Hindlimb muscle (tissue), 1 donor: ENCODE measurements at places on chromosomes 5 and 9. TPM values are rescaled to one million over a fixed set of nuclear protein-coding genes. Genes with fewer than 3 reads are reported as not detected.

DNA sequence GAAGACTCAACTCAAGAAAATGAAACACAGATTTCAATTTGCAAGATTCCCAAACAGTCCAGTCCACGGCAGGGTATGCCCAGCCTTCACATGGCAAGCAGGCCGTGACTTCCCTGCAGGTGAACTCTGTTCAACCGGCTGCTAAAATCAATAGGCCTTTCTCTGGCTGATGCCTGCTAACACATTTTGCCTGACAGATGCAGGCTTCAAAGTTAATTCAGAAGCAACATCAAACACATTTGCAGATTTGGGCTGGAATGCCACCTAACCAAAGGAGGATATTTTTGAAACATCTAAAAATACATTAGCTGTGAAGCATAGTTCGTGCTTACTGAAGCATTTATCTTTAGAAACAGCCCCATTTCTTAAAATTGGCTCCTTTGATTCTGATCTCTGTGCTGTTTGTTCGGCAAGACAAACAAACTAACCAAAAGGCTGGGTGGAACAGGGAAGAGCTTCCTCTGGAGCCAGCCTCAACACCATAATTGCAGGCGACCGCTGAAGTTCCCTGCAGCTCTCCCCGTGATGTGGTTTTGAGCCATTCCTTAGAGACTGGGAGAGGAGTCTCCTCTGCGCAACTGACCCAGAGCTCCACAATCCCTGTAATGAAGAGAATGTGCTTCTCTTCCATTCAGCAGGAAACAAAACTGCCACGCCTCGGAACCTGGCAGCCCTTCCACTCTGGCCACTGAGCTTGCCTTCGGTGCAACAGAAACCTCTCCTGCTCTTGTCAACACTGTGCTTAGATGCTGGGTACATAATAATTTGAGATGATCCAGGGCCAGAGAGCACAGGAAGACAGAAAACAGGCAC lies 126.5 kb downstream of the MYO10 start:
- peak; percentile 29 for DNase-seq

DNA sequence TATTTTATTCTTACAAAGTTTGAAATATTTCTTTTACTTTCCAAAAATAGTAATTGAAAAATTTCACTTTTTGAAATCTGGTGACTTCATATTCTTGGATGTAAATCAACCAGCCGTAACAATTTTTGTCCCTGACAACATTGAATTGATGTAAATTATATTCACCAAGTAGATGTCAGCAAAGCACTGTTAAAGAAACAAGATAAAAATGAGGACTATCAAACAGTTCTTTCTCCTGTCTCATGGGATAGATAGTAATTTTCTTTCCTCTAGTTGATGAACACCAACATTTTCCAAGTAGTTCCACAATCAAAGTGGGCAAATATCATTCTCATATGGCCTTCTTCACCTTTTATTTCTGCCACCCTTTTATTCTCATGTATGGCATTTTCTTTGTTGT lies 1461.9 kb downstream of the MAT2B start:
- no peak for DNase-seq

- DNase-seq: no peak
Observed at GRCh38 chr9:86783884-86784283, 163.4 kb downstream of the GAS1 start.

GRCh38 chr9:114335745-114336144 lies 6.1 kb downstream of the ORM2 start:
- no peak for DNase-seq

GRCh38 chr9:35674025-35674361 lies 265 bp downstream of the CA9 start:
- no peak for DNase-seq

PDLIM4 gene
- polyA plus RNA-seq: 51.7 TPM

- DNase-seq: no peak
Observed at GRCh38 chr9:111917201-111917600, 20.6 kb downstream of the UGCG start.

DNA sequence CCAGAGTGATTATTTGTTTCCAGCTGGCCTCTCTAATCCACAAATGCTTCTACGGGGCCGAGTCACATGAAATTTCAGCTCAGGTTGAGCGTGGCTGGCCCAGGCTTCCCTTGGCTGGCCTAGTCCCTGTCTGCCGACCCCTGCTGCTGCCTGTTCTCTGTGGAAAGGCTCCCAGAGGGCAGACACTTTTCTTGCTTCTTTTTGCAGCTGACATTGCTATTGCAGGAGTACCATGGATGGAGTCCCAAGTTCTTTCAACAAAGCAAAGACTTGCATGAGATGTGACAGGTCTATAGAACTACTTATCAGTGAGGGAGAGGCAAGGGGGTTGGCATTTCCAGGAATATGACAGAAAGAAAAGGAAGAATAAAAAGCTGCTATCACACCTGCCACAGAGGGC lies 287.4 kb upstream of the ARRDC3 start:
- DNase-seq: no peak

DNA sequence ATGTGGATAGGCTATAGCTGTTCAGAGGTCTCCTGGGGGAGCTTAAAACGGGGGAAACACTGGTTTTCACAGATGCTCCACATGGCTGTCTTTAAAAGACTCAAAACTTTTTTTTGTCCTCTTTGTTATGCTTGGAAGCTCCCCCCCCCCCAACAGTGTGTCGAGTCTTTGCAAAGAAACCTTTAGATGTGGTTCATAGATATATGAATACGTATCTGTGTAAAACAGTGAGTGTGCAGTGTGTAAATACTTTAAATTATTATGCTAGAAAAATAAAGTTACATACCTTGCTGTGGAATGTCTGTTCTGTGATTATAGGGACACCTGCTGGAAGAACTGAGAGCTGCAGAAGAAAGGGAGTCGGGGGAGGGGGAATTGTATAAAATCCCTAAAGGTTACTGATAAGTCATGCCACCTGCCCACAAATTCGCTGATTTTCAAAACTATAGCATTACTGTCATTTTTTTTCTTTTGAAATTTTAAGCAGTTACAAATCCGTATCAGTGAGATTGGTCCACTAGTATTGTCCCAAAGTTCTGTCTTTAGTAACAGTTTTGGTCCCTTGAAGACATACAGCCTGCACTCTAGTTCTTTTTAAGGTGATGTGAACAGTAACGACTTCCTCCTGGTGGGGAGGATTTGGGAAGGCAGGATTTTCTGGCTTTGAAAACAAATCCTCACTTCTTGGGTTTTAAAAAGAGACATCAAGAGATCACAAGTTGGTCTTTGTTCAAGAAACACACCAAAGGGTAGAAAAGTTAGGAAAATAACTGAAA lies 22.9 kb downstream of the RGMB start:
- DNase-seq: no peak

CCDC180 gene
- 7.9 TPM for polyA plus RNA-seq

TMEM171 gene
- 0.88 TPM for polyA plus RNA-seq

DNA sequence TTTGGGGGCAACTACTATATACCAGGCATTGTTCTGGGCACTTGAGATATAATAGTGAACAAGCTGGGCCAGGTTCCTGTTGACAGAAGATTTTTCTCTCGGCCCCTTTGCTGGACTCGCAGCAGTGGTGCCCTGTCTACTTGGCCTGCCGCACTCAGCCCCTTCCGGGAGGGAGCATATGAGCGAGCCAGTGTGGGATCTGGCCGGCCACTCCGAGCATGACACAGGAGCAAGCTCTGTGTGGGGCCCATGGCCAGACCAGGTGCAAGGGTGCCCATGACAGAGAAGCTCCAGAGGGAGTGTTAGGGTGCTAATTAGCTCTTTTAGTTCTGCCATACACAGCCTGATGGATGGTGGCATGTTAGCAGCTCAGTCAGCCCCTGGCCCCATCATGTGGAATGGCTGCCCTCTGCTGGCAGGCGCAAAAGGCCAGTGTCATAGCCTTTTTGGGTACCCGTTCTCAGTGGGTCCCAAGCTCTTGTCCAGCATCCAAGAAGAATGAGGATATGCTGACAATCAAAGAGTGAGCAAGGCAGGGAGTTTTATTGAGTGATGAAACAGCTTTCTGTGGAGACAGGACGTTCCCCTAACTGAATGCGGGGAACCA lies 9.3 kb upstream of the KIF4B start:
- no peak for DNase-seq

PRLR gene
- 0.15 TPM for polyA plus RNA-seq

DNA sequence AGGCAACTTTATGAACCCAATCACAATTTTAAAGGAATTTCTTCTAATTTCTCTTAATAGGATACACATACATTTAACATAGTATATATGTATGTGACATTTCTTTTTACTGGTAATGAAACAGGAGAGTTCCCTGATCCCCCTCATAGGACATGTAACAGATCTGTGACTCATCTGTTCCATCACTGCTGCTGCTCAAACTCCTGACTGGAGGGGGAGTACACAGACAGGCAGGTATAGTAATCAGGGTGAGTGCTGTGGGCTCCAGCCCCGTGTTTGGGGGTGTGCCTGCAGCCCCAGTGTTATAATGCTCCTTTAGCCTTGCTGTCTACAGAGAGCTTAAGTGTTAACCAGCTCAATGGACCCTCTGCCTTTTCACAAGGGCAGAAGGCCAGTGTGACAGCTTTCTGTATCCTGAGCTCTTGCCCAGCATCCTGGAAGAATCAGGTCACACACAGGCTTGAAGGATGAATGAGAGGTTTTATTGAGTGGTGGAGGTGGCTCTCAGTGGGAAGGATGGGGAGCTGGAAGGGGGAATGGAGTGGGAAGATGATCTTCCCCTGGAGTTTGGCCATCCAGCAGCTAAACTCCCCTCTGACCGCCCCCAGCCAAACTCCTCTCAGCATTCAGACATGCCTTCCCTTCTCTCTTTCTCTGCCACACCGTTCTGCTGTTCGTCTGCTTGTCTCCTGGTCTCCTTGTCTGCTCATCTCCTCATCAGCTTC lies 161.3 kb downstream of the ZNF608 start:
- DNase-seq: no peak

DNA sequence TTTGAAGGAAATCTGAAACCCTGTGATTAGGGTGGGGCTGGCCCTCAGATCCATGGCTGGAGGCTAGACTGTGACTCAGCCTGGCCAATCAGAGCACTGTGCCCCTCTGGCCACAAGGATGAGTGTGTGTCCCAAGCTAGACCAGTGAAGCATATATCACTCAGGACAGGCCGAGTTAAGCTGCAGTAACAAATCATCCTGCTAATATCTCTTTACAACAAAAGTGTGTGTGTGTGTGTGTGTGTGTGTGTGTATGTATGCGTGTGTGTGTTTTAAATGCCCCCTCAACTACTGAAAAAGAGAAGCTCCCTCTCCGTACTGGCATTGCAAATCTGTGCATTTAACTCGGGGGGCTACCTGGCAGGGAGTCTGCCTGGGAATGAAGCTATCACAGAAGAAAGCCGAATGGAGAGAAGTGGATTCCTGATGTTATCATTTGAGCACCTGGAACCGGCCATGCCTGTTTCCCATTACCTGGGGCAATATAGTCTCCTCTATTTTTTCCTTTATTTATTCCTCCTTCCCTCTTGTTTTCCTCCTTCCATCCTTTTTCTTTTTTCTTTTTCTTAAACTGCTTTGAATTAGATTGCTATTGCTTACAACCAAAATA lies 25.6 kb downstream of the STC2 start:
- no peak for DNase-seq

DNA sequence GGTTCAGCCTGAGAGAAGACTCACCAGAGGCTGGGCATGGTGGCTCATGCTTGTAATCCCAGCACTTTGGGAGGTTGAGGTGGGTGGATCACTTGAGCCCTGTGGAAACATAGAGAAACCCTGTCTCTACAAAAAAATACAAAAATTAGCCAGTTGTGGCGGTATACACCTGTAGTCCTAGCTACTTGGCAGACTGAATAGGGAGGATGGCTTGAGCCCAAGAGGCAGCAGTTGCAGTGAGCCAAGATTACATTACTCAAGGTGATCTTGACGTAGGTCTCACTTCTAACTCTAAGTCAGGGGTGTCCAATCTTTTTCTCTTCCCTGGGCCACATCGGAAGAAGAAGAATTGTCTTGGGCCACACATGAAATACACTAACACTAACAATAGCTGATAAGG lies 16.2 kb upstream of the ATP6V1G1 start:
- DNase-seq: no peak

SIGMAR1 gene
- polyA plus RNA-seq: 52.0 TPM

- DNase-seq: no peak
Observed at GRCh38 chr9:68708513-68708912, 3.5 kb downstream of the PIP5K1B start.

DNA sequence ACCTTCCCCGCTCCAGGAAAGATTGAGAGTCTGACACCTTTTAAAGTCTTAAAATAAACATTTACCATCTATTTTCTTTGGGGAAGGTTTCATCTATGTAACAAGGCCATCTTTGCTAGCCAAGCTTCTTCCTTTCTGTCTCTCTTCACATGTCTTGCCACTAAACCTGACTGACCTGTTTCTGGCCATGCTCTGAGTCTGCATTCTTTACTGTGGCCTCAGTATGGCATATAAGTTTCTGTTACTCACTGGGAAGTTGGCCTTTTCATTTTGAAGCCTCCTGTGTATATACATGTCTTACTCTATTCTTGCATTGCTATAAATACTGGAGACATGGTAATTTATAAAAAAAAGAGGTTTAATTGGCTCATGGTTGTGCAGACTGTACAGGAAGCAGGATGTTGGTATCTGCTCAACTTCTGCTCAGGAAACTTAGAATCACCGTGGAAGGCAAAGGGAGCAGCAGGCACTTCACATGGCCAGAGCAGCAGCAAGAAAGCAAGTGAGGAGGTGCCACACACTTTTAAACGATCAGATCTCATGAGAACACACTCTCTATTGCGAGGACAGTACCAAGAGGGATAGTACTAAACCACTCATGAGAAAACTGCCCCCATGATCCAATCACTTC lies 48.1 kb downstream of the KCNV2 start:
- no peak for DNase-seq

ADAMTSL1 gene
- 20.7 TPM for polyA plus RNA-seq

- DNase-seq: no peak
Observed at GRCh38 chr5:148005788-148006520, 57.8 kb upstream of the SPINK5 start.

GRCh38 chr9:77505232-77505631 lies 142.9 kb downstream of the GNA14 start:
- DNase-seq: no peak

DNA sequence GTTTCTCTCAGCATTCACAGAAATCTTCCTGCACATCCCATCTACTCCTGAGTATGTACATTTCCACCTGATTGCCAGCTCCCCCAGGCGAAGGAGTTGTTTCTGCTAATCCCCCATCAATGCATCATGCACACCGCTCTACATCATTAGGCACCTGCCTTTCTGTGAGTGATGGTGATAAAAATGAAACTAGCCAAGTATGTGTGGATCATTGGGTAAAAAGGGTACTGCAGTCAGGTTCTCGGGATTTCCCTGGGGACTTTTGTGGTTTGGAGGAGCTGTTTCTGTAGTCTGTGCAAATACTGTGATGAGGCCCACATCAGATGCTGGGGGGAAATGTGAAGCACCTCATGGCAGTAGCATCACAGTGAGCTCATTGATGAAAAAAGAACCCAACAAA lies 30.4 kb downstream of the CAMK4 start:
- DNase-seq: no peak
